ENCODE measurements at places on chromosomes 7 and 10.

DNA sequence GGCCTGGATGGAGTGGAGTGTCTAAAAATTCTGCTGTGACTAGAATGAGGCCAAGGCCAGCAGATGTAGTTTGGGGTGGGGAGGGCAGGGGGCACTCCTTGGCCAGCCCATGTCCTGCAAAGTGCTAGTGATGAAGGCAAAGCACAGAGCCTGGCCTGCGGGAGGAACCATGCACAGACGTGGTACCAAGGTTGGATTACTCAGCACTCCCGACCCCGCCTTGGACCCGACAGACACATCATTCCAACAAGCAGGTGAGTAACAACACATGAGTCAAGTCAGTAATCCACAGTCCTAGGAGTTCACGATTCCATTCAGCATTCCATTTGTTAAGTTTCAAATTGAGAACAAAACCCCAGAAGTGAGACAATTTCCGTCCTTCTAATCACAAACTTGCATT, 317.3 kb downstream of the TCERG1L start:
- DNase-seq: no peak

- DNase-seq: peak; percentile 52
Observed at GRCh38 chr7:142797391-142798377, 26.9 kb downstream of the PRSS2 start.

DNA sequence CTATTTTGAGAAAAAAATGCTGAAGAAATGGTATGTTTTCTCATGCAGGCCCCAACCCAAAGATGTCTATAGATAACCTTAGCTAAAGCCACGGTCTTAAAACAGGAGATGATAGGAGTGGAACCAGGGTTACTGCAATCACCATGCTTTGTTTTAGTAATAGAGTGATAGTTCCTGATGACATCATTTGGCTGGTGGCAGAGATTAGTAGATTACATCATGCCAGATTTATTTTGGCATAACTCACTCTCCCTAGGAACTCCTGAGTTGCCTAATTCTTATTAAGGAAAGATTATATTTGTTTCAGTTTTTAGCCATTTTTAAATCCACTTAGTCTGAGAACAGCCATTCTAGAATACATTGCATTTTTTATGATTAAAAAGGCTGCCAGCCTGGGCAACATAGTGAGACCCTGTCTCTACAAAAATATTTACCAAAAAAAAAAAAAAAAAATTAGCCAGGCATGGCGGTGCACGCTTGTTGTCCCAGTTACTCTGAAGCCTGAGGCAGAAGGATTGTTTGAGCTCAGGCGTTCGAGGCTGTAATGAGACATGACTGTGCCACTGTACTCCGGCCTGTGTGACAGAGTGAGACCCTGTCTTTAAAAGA, 17.8 kb downstream of the ENO4 start:
- DNase-seq: no peak

DNA sequence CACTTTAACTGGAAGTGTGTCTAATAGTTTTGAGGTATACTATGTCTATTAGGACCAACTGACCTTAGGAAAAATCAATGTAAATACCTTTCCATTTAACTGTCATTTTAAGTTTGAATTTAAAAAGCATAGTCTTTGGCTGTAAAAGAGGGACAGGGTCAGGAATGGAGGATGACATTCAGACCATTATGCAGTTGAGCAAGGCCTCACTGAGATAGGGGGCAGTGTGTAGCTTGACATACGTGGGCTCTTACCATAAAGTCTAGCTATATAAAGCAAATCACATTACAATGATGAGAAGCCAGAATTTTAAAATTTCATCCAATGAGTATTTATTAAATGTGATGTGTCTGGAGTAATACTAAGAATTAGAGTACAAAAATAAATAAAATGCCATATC, 17.9 kb downstream of the PALS2 start:
- DNase-seq: no peak

DNA sequence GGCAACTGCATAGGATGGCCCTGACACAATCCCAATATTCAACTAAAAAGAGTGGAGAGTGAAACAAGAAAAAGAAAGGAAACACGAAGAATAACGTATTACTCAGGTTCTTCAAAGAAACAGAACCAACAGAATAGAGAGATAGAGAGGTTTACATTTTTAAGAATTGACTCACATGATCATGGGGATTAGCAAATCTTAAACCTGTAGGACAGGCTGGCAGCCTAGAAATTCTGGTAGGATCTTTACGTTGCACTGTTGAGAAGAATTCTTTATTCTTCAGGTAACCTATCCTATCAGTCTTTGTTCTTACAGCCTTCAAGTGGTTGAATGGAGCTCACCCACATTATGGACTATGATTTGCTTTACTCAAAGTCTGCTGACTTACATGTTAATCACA, 103.9 kb downstream of the AASS start:
- DNase-seq: no peak

- no peak for DNase-seq
Observed at GRCh38 chr7:147894271-147894670, 696.3 kb upstream of the C7orf33 start.

- no peak for DNase-seq
Observed at GRCh38 chr10:49667991-49668390, 11.5 kb upstream of the C10orf53 start.

DNA sequence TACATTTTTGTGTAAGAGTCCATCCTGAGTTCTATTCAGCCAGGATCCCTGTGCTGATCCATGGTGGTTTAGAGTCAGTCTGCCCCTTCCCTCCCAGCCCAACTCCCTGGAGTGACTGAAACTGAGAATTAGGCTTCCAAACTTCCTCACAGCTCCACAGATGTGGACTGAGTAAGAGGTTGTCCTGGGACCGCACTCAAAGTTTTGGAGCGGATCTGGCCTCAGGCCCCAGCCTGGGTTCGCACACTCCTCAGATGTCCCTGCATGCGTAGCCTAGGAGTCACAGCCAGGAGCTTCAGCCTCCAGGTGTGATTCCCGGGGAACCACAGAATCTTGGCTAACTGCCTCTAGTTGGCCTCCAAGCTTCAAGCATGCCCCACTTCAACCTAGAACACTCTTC, 218.1 kb downstream of the C7orf25 start:
- no peak for DNase-seq

GRCh38 chr7:102230593-102230992, 56.1 kb upstream of the SH2B2 start:
- DNase-seq: no peak

Data from GM13977 (cell line).